ENCODE measurements at places on chromosomes 2 and 18.

DNA sequence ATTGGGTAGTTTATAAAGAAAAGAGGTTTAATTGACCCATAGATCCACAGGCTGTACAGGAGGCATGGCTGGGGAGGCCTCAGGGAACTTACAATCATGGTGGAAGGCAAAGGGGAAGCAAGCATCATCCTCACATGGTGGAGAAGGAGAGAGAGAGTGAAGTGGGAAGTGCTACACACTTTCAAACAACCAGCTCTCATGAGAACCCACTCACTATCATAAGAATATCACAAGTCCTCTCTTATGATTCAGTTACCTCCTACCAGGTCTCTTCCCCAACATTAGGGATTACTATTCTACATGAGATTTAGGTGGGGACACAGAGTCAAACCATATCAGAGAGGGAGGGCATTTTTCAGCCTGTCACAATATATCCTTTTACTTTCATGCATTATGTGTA, 22.7 kb upstream of the DOCK10 start:
- no peak for DNase-seq

GRCh38 chr18:26992926-26993325, 127.4 kb upstream of the AQP4 start:
- no peak for DNase-seq

GRCh38 chr2:151486053-151486452, 76.4 kb downstream of the RIF1 start:
- DNase-seq: no peak

- DNase-seq: no peak
These were observed 113.1 kb downstream of the UXS1 start for GRCh38 chr2:106080959-106081358.

GRCh38 chr2:188345426-188345825, 53.8 kb downstream of the GULP1 start:
- peak; percentile 24 for DNase-seq

DNA sequence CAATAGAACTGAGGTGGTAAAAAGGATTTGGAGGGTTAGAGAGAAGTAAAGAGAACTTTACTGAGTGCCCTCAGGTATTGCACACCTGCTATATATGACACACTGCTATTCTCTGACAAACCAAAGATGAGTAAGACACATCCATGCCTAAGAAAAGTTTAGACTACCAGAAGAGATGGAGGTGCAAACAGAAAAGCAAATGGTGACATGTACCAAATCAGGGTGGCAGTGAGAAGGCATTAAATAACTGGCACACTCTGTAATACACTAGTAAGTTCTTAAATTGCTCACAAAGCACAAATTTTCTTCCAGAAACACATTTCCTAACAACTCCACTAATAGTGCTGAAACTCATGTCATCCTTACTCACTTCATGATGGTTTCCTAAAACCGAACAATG, 88.6 kb downstream of the KCTD18 start:
- DNase-seq: no peak

DNA sequence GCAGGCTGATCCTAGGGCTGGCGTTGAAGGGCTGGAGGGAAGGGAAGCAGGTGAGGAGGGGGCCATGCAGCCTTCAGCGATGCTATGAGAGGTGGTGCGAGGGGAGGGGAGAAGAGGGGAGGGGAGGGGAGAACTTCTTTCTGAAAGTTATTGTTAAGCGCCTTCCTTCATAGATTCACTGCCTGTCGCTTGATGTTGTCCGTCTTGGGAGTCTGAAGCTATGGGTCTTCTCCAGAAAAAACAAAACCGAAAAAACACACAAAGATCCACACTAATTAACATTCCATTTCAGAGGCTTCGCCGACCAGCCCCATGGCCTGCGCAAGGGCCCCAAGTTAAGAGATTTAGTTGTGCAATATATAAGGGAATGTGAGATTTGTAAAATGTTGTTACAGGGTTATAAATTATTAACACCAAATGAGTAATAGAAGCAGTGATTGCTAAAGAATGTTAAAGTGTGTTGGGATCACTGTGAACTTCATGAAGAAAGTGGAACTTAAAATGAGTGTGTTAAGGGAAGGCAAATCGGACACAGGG, 758 bp downstream of the CFAP221 start:
- no peak for DNase-seq

- peak; percentile 33 for DNase-seq
These were observed 275.3 kb upstream of the CCDC68 start for GRCh38 chr18:55234366-55235093.

DNA sequence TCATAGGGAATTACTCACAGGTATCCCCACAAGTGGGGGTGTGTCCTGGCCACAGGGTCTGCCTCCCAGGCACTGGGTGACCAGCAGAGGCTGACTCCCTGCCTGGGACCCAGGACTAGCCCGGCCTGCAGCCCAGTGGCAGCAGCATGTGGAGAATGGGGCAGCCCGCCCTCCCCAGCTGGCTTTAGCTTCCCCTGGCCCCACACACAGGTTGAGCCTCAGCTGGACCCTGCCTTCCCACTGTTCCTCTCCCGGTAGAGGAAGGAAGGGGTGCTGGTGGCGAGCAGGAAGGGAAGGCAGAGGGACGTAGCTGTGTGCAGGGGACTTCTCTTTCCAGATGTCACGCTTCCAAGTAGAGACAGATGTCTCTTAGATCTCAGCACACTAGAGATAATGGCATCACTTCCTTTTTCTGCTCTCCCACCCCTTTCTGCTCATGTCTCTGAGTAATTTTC, 51.4 kb downstream of the EMILIN2 start:
- DNase-seq: no peak

- no peak for DNase-seq
These were observed 592 bp upstream of the METAP1D start for GRCh38 chr2:171999161-171999560.

GRCh38 chr2:12821656-12822055, 104.9 kb downstream of the TRIB2 start:
- no peak for DNase-seq
